ENCODE measurements at places on chromosomes 3 and 15.

DNA sequence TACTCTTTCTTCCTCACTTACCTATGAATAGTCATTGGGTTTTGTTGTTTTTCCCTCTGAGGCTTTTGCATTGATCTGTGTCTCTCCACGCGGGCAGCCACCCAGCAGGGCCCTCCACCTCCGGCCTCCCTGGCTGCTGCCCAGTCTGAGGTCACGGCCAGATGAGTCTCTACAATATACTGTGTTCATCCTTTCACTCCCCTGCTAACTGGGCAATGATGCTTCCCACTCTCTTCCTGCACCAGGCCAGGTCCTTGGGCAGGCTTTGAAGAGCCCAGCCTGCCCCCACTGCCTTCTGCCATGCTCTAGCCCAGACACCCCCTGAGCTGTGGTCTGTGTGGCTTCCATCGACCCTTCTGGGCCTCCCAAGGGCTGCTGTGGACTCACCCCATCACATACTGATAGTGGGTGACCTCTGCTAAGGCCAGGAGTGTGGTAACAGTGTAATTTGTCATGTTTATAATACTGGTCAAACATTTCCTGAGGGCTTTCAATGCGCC is 18.0 kb downstream of the PDIA5 start:
- H3K27me3 ChIP-seq, result no peaks in the 10 kb centered on the region
- peaks cover 9% of the 10 kb centered on the region for H3K4me1 ChIP-seq
- peaks cover 11% of the 10 kb centered on the region for H3K36me3 ChIP-seq
- no peak for DNase-seq
- no peak overlapping the region for H3K4me3 ChIP-seq

GRCh38 chr15:36844534-36844998 is 255.8 kb downstream of the MEIS2 start:
- no peak overlapping the region for H3K4me3 ChIP-seq
- no peaks in the 10 kb centered on the region for H3K27me3 ChIP-seq
- no peak overlapping the region for H3K27ac ChIP-seq
- DNase-seq, result no peak
- no peaks in the 10 kb centered on the region for H3K4me1 ChIP-seq

GRCh38 chr3:121809249-121809648 is 25.6 kb downstream of the IQCB1 start:
- peaks cover 39% of the 10 kb centered on the region for H3K36me3 ChIP-seq
- no peak for DNase-seq
- H3K4me1 ChIP-seq, result no peaks in the 10 kb centered on the region
- no peak overlapping the region for H3K4me3 ChIP-seq

GRCh38 chr3:73621388-73621787 is 3.4 kb downstream of the PDZRN3 start:
- no peak overlapping the region for H3K27ac ChIP-seq
- no peaks in the 10 kb centered on the region for H3K36me3 ChIP-seq
- no peaks in the 10 kb centered on the region for H3K4me1 ChIP-seq
- no peak for DNase-seq
- H3K27me3 ChIP-seq, result peaks cover 22% of the 10 kb centered on the region

GRCh38 chr15:35206060-35206675 is 121.1 kb upstream of the NANOGP8 start:
- DNase-seq, result no peak
- H3K4me1 ChIP-seq, result no peaks in the 10 kb centered on the region
- no peak overlapping the region for H3K4me3 ChIP-seq
- H3K36me3 ChIP-seq, result no peaks in the 10 kb centered on the region
- H3K27me3 ChIP-seq, result no peaks in the 10 kb centered on the region

DNA sequence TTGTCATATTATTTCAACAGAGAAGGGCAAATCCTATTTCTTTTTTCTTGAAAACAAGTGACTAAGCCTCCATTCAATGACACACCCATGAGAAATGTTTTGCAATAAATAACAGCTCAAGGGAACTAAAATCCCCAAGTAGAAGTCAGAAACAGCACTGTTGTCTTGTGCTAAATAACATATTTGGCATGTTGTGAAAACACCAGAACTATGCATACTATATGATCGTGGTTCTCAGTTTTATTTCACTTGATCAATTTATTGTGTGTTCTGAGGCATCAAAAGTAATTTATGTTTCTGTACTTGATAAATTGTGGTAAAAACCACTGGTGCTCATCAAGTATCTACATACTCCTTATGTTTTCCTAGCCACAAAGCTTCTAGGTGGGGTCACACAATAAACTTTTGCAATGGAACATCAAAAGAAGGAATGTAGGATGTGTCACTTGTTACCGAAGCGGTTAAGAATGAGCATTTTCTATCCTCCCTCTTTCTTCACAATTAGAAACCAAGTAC is 691.7 kb upstream of the CBLB start:
- no peaks in the 10 kb centered on the region for H3K36me3 ChIP-seq
- H3K4me3 ChIP-seq, result no peak overlapping the region
- peak; percentile 33 for DNase-seq
- H3K27ac ChIP-seq, result no peak overlapping the region
- peaks cover 9% of the 10 kb centered on the region for H3K4me1 ChIP-seq
- no peaks in the 10 kb centered on the region for H3K27me3 ChIP-seq

DNA sequence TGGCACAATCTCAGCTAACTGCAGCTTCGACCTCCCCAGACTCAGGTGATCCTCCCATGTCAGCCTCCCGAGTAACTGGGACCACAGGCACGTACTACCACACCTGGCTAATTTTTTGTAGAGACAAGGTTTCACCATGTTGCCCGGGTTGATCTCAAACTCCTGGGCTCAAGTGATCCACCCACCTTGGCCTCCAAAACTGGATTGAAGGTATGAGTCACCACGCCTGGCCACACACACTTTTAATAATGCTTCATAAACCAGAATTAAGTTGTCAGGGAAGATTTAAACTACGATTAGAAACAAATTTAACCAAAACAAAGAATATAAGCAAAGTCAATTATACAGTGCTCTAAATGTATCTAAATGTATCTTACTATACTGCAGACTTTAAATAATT is 87.5 kb downstream of the LRRFIP2 start:
- no peak overlapping the region for H3K27ac ChIP-seq
- H3K36me3 ChIP-seq, result peaks cover 89% of the 10 kb centered on the region
- no peak for DNase-seq
- no peaks in the 10 kb centered on the region for H3K4me1 ChIP-seq

GRCh38 chr3:58580826-58581327 is 3.7 kb upstream of the FAM107A start:
- H3K4me1 ChIP-seq, result peaks cover 7% of the 10 kb centered on the region
- no peak overlapping the region for H3K4me3 ChIP-seq
- H3K27me3 ChIP-seq, result peaks cover 12% of the 10 kb centered on the region
- no peak for DNase-seq

- H3K27ac ChIP-seq, result no peak overlapping the region
- H3K27me3 ChIP-seq, result no peaks in the 10 kb centered on the region
- H3K4me3 ChIP-seq, result no peak overlapping the region
- H3K36me3 ChIP-seq, result no peaks in the 10 kb centered on the region
- no peak for DNase-seq
These were observed 611.9 kb upstream of the CCDC54 start for GRCh38 chr3:106765342-106765741.
